KBM-7 (cell line): ENCODE measurements at places on chromosomes 5 and 9.

DNA sequence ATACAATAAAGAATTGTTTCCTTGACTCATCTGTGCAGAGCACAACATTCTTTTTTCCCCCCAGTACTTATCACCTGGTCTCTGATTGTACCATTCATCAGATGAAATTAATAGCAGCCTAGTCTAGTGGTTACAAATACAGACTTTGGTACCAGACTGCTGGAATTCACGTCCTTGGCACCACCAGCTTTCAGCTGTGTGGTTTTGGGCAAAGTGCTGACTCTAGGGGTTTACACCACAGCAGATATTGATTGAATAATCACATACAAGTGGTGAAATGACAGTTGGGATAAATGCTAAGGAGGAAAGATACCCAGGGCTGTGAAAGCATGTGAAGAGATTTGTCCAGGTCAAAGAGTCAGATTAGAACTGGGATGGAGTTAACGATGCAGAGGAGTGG, 79.3 kb upstream of the ATP10B start:
- no peak for DNase-seq

DNA sequence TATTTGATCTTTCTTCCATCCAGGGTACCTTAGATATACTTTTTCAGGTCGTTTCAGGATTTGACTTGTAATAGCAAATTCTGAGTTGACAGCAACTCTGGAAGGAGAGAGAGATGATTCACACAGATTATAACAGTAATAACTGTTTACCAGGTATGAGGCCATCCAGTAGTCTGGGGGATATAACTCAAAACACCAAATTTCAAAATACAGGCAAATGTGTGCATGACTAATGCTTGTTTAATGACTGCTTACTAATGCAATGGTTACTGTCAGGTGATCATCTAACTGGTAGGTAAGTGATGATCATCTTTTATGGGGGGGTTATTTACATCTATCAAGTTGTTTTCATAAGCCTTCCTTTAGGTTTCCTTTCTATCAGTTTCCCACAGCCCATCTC, 412.3 kb downstream of the MAT2B start:
- no peak for DNase-seq

- DNase-seq = peak; percentile 59
These were observed 47.1 kb upstream of the CTSL start for GRCh38 chr9:87678650-87679355.

DNA sequence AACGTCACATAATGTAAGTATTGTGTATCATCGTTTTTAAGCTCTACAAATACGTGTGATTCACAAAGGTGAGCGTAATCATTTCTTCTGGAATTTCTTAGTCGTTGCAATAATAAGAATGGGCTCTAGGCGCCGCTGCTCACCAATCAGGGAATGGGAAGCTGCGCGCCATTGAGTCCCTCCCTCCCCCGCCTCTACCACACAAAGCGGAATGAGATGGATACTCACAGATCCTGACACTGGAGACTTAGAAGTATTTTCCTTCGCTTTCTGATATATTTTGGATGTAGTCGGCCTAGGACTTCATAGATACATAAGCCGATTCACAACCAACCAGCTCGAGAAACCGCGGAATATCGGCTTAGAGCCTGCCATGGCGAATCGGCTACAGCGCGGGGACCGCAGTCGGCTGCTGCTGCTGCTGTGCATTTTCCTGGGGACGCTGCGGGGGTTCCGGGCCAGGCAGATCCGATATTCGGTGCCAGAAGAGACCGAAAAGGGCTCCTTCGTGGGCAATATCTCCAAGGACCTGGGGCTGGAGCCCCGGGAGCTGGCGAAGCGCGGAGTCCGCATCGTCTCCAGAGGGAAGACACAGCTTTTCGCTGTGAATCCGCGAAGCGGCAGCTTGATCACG, at the start of gene PCDHGA11:
Gene PCDHGA11 (plus strand): TSS at position 197 of the 634 bp plus-strand sequence. CDS start 177 bp downstream, at position 374.
- peak; percentile 33 for DNase-seq

DNA sequence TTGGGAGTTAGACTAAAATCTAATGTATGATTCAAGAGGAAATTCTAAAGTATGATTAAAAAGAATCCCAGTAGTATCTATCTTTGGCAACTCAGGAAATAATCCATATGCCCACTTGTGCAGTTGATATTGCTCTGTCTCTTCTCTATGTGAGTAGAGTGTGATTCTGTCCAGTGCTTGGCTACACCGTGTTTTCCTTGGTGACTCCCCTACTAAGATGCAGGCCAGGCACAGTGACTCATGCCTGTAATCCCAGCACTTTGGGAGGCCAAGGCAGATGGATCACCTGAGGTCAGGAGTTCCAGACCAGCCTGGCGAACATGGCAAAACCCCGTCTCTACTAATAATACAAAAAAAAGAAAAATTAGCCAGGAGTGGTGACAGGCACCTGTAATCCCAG, 495.4 kb downstream of the MAT2B start:
- no peak for DNase-seq
